ENCODE measurements at places on chromosomes 3 and 15.

DNA sequence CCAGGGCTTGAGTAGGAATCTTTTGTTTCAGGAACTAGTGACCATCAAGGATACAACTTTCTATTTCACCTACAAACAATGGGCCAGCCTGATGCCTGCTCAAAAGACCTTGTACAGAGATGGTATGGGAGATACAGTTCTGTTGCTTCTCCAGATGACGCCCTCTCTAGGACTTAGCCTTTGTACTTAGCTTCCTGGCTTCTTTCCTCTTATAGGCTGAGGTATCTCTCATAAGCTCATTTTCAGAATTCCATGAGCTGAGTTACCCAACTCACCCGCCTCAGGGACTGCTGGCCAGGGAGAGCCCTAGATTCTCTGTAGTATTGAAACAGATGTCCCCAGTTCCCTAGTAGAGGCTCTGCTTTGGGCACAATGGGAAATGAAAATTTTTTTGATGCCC is 8.6 kb upstream of the ZNF620 start:
- DNase-seq: no peak

GRCh38 chr15:22950256-22950990 is 29.7 kb downstream of the CYFIP1 start:
- no peak for DNase-seq

- DNase-seq: no peak
Observed at GRCh38 chr3:60758831-60759230, 492.4 kb downstream of the FHIT start.

DNA sequence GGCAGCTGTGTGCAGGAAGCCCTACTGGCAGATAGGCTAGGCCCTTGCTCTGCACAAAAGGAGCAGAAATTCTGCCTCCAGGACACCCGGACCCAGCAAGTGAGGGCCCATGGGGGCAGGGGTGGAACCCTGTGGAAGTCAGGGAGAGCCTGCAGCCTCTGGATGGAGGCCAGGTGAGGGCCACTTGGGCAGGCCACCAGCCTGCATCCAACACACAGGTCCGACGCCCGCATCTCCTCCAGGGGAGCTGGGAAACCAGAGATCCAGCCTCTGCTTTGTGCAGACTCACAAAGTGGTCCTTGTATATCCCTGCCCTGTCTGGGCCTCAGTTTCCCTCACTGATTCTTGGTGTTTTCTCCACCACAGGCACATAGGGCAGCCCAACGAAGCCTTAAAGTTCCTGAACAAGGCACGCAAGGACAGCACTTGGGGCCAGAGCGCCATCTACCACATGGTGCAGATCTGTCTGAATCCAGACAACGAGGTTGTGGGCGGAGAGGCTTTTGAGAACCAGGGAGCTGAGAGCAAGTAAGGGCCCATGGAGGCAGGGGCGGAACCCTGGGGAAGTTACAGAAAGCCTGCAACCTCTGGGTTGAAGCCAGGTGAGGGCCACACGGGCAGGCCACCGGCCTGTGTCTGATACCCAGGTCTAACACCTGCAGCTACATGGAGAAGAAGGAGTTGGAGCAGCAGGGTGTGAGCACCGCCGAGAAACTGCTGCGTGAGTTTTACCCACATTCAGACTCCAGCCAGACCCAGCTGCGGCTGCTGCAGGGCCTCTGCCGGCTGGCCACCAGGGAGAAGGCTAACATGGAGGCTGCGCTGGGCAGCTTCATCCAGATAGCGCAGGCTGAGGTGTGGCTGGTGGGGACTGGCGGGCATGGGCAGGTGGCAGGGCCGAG is 16.6 kb downstream of the CSRNP1 start:
- no peak for DNase-seq

GRCh38 chr3:184590795-184591194 is 29.2 kb downstream of the EPHB3 start:
- DNase-seq: no peak

- no peak for DNase-seq
Observed at GRCh38 chr3:8070011-8070410, 431.6 kb upstream of the LMCD1 start.

DNA sequence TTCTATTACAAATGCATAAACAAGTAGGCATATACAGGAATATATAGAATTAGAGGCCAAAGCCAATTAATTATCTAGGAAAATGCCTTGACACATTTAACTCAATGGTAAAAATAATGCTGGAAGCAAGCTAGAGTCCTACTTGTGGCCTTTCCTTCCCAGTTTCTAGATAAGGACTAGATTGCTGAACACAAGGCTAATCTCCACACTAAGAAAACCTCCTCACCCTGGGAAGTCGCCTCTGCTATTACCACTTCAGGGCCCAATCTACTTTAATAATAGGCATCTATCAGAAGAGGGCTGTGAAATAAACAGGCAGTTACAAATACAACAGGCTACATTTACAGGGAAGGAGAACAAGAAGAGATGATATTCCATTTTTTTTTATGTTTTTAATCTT is 80.5 kb upstream of the PRICKLE2 start:
- DNase-seq: no peak

GRCh38 chr3:128573707-128574162 is 76.9 kb downstream of the RPN1 start:
- no peak for DNase-seq

DNA sequence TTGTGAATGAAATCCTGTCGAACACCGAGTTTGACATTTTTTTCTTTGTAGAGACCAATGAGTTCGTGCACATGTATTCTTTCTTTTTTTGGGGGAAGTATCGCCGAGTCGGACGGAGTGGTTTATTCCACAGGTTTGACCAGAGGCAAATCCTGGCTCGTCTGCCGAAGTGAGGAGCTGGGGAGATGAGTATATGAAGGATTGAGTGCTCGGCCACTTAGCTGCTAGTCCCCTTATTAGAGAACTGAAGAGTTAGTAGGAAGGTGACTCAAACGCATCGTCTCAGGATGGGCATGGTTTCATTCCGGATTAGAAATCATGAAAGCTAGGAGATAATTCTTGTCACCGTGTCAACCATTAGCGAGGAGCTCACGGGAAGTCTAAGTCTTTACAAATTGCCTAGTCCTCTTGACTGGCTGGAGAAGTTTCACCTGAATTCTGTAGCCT is 154.7 kb upstream of the GOLIM4 start:
- DNase-seq: no peak

DNA sequence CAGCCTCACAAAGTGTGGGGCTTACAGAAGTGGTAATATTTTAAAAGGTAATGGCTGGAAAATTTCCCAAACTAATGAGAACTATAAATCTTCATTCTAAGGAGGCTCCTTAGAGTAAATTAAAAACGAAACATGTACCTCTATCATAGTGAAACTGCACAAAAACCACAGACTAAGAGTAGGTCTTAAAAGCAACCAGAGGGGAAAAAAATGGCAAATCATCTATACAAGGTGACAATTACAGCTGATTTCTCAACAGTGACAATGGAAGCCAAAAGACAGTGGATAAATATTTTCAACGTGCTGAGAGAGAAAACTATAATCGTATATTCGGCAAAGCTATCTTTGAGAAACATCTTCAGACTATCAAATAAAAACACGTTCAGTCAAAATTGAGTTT is 20.6 kb downstream of the HEG1 start:
- DNase-seq: no peak

- DNase-seq: no peak
Observed at GRCh38 chr3:33278163-33278562, 921 bp downstream of the FBXL2 start.

DNA sequence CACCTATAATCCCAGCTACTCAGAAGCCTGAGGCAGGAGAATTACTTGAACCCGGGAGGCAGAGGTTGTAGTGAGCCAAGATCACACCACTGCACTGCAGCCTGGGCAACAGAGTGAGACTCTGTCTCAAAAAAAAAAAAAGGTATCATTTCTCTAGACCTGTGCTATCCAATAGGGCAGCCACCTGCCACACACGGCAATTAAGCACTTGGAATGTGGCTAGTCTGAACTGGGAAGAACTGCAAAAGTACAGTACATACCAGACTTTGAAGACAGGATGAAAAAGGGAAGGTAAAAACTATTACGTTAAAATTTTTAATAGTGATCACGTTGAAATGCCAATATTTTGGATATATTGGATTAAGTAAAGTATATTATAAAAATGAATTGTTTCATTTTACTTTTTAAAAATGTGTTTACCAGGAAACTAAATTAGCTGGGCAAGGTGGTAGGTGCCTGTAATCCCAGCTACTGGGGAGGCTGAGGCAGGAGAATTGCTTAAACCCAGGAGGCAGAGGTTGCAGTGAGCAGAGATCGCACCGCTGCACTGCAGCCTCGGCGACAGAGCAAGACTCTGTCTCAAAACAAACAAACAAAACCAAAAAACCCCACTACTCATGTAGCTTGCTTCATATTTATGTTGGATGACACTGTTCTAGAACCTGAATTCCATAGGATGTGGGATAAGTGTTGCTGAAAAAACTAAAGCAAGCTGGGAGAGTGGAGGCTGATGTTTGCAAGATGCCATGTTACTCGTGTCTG is 2.3 kb downstream of the CYP8B1 start:
- no peak for DNase-seq

All from effector memory CD4-positive, alpha-beta T cell (primary cell).